ENCODE measurements at places on chromosomes 2 and 18.

- no peak for DNase-seq
Measured at GRCh38 chr18:63924551-63924950, 16.8 kb downstream of the SERPINB10 start.

- no peak for DNase-seq
Measured at GRCh38 chr18:46591783-46592391, 65.1 kb downstream of the LOXHD1 start.

GRCh38 chr2:232900811-232901735 is 31.0 kb downstream of the SNORC start:
- no peak for DNase-seq

DNA sequence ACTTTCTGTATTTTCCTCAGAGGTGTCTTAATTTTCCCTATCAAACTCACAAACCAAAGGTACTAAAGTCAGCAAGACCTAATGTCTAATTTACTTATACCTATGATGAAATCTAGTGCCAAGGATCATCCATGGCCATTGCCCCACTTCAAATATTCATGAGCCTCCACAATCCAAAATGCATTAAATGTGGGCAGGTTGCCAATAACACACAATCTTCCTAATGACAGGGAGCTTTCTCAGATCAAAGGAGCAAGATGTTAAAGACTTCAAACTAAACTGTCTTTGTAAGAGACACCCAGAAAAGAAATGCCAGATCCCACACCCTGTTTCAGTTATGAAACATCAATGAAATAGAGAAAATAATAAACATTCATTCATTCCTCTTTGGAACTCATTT is 143.2 kb downstream of the TMEFF2 start:
- peak; percentile 74 for DNase-seq

DNA sequence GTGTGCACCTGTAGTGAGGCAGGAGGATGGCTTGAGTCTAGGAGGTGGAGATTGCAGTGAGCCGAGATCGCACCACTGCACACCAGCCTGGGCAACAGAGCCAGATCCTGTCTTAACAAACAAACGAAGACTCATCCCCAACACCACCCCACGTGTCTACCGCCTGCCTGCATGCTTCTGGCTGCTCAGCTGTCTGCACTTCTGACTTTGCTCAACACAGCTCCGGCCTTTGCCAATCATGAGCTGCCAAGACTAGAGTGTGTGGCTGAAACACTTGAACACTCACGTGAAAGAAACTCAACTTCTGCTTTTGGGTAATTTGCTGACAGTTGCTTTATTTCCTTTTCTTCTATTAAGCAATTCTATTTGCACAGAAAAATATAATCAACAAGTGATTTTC is 32.1 kb upstream of the SP3 start:
- no peak for DNase-seq
